ENCODE measurements at places on chromosomes 3 and 15. TPM values are rescaled to one million over a fixed set of nuclear protein-coding genes. Genes with fewer than 3 reads are reported as not detected.

EPHA6 gene
- total RNA-seq = 0.66 TPM

SCN11A gene
- 0.25 TPM for total RNA-seq

DNAH12 gene
- 0.38 TPM for total RNA-seq

NRROS gene
- 11.6 TPM for total RNA-seq

SH2D7 gene
- total RNA-seq = not detected

- no peaks in the 10 kb centered on the region for H3K4me1 ChIP-seq
- H3K27me3 ChIP-seq = no peaks in the 10 kb centered on the region
Measured at GRCh38 chr3:183328164-183328563, 75.1 kb downstream of the B3GNT5 start.

DNA sequence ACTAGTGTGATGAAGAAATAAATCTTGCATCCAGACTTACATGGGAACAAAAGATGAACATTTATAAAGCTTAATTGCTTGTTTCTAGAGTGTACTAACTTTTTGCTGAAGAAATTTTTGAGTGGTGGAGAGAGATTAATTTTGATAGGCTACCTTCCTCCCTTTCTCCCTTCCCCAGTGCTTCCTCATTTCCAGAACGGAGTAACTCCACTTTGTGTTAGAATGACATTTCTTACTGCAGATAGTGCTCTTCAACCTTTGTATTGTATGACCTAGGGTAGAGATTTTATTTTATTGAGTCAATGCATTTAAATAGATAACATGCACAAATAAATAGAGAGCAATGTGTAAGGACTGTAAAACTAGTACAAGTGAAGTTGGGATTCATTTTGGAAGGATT lies 1.9 kb downstream of the ATP1B3 start:
- H3K36me3 ChIP-seq = no peaks in the 10 kb centered on the region
- peaks cover 4% of the 10 kb centered on the region for H3K4me1 ChIP-seq
- DNase-seq = no peak
- peak overlapping the region; percentile 78 for H3K4me3 ChIP-seq
- H3K27ac ChIP-seq = no peak overlapping the region

DNA sequence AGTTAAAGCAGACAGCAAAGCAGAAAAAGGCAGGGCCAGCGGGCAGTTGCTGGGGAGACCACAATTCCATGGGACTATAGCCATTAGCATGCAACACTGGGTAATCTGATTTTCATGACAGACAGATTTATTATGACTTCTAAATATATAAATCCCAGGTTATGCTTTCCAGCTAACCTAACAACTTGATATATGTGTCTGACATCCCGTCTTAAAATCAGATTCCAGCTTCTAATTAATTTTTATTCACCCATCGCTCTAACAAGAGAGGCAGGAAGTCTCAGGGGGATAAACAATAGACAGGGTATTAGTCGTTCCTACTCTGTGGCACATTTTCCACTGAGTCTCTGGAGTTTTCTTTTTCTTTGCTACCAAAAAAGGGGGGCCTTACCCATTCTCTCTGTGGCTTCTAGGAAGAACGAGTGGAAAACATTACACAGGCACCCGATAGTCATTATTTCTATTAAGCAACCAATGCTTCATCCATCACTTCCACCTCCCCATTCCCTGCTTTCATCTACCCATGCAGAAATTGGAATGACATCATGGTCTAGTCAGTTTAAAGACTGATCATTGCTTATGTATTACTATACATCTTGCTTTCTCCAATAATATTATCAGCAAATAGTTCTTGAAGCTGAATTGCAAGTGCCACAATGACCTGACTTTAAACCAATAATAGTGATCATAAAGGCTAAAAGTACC lies 173.1 kb downstream of the FHIT start:
- no peaks in the 10 kb centered on the region for H3K27me3 ChIP-seq
- DNase-seq = no peak
- H3K4me1 ChIP-seq = no peaks in the 10 kb centered on the region
- no peaks in the 10 kb centered on the region for H3K36me3 ChIP-seq
- no peak overlapping the region for H3K27ac ChIP-seq

DNA sequence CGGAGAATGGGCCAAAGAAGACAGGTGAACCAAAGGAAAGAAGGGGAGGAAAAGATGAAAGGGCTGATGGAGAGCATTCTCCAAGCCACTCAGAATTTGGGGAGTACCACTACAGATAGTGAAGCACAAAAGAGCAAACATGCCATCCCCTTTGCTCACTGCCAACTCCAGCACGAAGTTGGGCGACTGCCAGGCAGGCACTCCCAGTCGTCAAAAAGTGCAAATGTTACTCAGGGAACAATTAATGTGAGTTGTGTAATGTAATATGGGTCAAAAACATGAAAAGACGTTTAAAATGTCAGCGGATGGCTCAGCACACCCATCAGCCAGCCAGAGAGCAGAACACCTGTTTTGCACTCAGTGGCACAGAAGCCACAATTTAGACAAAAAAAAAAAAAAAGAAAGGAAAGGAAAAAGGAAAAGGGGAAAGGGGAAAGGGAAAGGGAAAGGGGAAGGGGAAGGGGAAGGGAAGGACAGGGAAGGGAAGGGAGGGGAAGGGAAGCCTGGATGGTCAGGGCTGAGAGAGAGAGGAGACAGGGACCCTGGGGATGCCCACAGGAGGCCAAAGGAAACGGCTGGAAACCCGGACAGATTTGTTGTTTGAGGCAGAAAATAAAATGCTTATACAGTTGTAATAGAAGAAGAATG lies 82.7 kb downstream of the COL8A1 start:
- no peak overlapping the region for H3K4me3 ChIP-seq
- DNase-seq = peak; percentile 8
- H3K36me3 ChIP-seq = no peaks in the 10 kb centered on the region
- no peaks in the 10 kb centered on the region for H3K27me3 ChIP-seq
- no peaks in the 10 kb centered on the region for H3K4me1 ChIP-seq
